ENCODE measurements at places on chromosomes 3 and 15.

DNA sequence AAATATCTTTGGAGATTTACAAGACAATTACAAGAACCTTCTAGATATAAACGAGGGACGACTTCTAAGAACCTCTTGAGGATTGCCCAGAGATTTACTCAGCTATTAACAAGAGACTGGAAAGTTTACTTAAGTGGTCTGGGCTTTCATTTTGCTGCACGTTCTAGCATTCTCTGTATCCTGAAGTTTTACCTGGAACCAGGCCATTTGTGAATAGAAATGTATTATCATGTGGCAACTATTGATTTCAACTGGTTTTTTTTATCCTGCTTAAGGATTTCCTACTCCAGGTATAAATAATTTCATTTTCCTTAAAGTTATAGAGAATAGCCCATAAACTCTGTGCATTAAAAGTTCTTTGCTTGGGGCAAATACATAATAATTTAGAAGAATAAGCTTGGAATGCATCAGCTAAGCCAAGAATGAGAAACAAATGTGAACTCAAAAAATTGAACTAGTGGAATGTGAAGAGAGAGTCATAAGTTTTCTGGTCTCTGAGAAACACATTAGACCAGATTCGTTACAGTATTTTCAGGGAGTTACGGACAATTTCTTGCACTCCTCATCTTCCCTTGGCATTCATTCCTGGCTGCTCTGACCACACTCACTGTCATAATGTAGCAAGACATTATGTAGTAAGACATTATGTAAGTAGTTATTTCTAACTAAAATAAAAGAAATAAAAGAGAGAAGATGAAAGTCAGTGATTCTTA, 1.3 kb downstream of the AQP9 start:
- no peak for DNase-seq

- DNase-seq: no peak
These were observed 58.6 kb downstream of the SIDT1 start for GRCh38 chr3:113590983-113591382.

GRCh38 chr3:128603811-128604775, 46.5 kb downstream of the RPN1 start:
- no peak for DNase-seq

DNA sequence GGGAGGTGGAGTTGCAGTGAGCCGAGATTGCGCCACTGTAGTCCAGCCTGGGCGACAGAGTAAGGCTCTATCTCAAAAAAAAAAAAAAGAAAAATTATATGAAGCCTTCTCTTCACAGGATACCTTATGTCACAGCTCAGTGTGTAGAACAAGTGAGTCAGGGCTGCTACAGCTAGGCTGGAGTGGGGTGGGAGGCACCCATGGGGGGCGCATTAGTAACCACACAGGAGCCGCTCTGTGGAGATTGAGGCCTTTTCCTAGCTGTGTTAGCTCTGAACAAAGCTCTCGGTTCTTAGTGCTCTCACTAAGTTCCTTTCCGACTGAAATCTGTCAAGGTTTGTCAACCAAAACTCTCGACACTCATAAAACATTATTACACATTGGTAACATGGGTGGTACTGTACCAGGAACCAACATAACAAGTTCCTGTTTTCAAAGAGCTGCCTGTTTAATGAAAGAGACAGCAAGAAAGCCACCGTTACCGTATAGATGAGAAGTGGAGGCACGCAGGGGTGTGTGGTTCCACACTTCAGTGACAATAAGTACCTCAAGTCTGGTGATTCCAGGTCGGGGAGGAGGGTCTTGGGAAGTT, 4.5 kb downstream of the LRRC31 start:
- DNase-seq: no peak

DNA sequence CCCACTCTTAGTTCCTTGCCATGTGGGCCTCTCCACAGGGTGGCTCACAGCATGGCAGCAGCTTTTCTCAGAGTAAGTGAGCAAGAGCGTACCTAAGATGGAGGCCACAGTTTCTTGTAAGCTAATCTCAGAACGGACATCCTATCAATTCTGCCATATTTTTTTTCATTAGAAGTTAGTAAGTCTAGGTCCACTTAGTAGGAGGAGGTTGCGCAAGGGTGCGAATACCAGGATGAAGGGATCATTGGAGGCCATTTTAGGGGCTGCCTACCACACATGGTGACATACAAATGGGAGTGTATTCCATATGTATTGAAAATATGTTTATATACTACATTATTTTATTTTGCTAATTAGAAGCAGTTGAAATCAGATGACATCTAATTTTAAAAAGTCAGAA, 31.5 kb downstream of the NR1D2 start:
- no peak for DNase-seq

DNA sequence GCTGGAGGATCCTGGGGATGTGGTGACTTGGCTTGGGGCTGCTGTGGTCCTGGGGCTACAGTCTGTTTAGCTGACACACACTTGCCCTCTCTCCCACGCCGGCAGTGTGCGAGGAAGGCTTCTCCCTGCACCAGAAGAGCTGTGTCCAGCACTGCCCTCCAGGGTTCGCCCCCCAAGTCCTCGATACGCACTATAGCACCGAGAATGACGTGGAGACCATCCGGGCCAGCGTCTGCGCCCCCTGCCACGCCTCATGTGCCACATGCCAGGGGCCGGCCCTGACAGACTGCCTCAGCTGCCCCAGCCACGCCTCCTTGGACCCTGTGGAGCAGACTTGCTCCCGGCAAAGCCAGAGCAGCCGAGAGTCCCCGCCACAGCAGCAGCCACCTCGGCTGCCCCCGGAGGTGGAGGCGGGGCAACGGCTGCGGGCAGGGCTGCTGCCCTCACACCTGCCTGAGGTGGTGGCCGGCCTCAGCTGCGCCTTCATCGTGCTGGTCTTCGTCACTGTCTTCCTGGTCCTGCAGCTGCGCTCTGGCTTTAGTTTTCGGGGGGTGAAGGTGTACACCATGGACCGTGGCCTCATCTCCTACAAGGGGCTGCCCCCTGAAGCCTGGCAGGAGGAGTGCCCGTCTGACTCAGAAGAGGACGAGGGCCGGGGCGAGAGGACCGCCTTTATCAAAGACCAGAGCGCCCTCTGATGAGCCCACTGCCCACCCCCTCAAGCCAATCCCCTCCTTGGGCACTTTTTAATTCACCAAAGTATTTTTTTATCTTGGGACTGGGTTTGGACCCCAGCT, 2.9 kb upstream of the FES start:
- no peak for DNase-seq

Measured in activated T-helper 1 cell treated with anti-CD3 and anti-CD28 coated beads, Interleukin-2, amount 50 U/mL, for 16 hours (primary cell).